ENCODE measurements at places on chromosomes 1 and 21.

DNA sequence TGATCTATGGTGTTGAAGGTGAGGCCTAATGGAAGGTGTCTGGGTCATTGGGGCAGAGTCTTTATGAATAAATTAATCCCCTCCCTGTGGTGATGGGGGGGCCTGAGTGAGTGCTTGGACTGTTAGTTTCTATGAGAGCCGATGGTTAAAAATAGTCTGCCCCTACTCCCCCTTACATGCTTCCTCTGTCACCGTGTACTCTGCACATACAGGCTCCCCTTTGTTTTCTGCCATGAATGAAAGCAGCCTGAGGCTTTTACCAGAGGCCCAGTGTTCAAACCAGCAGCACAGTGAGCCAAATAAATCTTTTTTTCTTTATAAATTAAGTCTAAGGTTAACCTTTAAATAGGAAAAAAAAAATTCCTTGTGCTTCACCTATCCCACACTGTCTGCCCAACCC lies 657.0 kb downstream of the AMY1C start:
- no peak for DNase-seq

- no peak for DNase-seq
Observed at GRCh38 chr1:59186656-59187055, 110.2 kb upstream of the FGGY start.

GRCh38 chr1:167137332-167137781 lies 43.5 kb downstream of the STYXL2 start:
- DNase-seq: no peak

- DNase-seq: no peak
Observed at GRCh38 chr1:243883551-243883950, 33.5 kb upstream of the AKT3 start.

- peak; percentile 29 for DNase-seq
Observed at GRCh38 chr1:112706505-112707220, at the start of gene RHOC. Gene RHOC, minus strand, starts transcription at chr1:112707127. Its CDS starts 3,328 bp downstream, at chr1:112703799.

- DNase-seq: no peak
Observed at GRCh38 chr1:54549181-54549924, 1.3 kb downstream of the ACOT11 start.

GRCh38 chr1:35191429-35192055 lies 1.4 kb downstream of the SFPQ start:
- DNase-seq: no peak

GRCh38 chr1:87115317-87115890 lies 201.0 kb downstream of the HS2ST1 start:
- DNase-seq: no peak

- no peak for DNase-seq
Observed at GRCh38 chr1:85334962-85335361, 58.5 kb upstream of the BCL10 start.

- DNase-seq: no peak
Observed at GRCh38 chr1:91736715-91737615, 149.0 kb downstream of the TGFBR3 start.

GRCh38 chr1:110616587-110616986 lies 10.4 kb upstream of the KCNA2 start:
- DNase-seq: no peak

- DNase-seq: no peak
Observed at GRCh38 chr1:235525314-235525713, 21.1 kb upstream of the B3GALNT2 start.

GRCh38 chr1:55217226-55217986 lies 2.2 kb upstream of the USP24 start:
- no peak for DNase-seq

- DNase-seq: no peak
Observed at GRCh38 chr1:151942882-151943281, 33.6 kb upstream of the THEM4 start.

DNA sequence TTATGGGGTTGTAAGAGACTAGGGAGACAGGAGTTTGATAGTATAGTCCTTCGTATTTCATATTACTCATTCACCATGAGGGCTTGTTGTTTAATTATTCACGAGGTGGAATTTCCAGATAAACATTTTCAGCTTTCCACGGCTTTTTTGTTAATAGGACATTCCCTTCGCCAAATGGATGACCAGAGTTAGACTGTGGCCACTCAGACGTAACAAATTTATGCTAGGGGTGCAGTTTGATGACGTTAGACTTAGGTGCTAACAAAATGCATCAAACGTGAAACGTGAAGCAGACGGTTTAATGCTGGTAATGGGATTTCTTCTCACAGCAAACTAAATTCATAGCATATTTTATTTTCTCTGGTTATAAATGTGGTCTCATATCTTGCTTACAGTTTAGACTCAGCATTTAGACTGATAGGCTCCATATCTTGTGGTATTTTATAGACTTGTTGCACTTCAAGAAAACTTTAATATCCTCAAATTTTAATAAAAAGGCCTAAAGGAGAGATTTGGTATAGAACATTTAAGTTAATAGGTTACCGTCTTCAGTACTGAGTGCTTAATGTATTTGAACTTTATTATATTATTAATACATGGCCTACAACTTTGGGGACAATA lies 2.3 kb downstream of the DHX9 start:
- no peak for DNase-seq

DNA sequence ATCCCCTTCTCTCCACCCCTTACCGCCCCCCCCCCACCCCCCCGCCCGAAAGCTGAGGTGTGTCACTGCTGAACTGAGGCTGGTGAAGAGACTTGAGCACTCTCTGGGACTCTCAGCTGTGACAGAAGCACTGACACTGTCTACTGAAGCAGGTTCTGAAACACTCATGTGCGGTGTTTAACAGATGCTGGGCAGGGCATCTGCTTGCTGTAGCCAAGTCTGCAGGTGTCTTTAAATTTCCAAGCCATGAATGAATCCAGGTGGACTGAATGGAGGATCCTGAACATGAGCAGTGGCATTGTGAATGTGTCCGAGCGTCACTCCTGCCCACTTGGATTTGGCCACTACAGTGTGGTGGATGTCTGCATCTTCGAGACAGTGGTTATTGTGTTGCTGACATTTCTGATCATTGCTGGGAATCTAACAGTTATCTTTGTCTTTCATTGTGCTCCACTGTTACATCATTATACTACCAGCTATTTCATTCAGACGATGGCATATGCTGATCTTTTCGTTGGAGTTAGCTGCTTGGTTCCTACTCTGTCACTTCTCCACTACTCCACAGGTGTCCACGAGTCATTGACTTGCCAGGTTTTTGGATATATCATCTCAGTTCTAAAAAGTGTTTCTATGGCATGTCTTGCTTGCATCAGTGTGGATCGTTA lies at the start of gene GPR52:
GPR52 (plus strand) TSS at position 99 of the 665 bp plus-strand sequence; CDS start at position 247, 148 bp downstream.
- DNase-seq: no peak

DNA sequence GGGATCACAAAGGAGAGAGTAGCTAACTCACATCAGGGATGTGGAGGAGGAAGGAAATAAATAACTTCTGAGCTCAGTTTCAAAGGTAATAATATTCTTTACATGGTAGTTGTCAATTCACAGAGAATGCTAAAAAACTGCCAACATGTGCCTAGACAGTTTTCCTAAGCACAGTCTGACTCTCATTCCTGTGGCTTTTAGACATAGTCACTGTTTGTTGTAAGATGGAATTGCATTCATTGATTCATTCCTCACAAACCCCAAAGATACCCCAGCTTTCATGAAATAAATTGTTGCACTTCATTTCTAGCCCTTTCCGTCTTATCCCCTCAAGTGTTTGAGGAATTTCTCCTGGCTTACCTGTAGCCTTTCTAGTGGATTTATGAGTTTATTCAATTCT lies 263.9 kb downstream of the NTNG1 start:
- DNase-seq: no peak

DNA sequence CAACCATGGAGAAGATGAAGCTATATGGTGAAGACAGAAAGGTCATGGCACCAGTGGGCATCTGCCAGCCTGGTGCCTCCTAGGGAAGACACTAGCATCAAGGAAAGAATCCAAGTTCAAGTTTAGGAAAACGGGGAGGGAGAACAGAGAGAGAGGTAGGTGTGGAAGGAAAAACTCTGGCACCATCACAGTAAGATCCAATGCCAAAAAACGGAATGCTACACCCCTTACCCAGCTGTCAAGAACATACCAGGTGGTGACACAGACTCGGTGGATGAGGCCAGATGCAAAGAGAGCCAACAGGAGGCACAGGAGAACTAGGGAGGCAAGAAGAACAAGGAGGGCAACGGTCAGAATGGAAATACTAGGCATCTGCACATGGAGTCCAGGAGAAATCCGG lies 3.6 kb downstream of the KRTCAP2 start:
- DNase-seq: no peak

- no peak for DNase-seq
Observed at GRCh38 chr1:167582064-167582463, 28.5 kb upstream of the CREG1 start.

DNA sequence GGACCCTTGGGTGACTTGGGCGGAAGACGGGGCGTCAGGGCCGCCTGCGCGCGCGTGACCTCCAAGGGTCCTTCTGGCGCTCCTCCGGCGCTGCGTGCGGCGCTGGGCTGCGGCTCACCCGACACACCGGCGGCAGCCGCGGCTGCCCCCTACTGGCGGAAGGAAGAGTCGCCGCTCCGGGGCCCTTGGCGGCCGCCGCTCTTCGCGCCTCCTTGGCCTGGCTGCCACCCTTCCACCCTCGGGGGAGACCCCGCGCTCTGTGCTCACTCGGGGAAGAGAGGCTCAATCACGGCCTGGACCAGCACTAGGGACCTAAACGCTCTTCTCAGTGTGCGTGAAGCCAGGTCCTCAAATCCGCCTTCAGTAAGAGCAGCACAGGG lies 89.7 kb downstream of the DMRTA2 start:
- peak; percentile 60 for DNase-seq

- DNase-seq: no peak
Observed at GRCh38 chr21:30391492-30392025, 4.3 kb upstream of the KRTAP13-1 start.

GRCh38 chr1:238777551-238777950 lies 608.8 kb upstream of the CHRM3 start:
- no peak for DNase-seq

DNA sequence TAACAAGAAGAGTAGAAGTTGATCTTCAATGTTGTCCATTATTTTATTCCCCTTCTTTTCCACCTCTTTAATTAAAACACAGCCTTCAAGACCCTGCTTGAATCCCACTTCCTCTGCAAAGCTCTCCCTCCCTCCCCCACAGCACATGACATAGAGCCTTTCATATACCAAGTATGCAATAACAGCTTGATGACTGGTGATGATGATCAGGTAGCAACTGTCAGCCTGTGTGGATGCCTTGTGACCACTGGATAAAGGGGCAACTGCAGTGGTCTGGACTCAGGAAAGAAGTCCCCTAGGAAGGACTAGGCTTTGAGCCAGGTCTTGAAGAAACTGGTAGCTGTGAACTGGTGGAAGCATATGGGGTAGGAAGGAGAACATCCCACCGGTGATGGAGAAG lies 53.8 kb upstream of the PRDX6 start:
- DNase-seq: no peak

- no peak for DNase-seq
Observed at GRCh38 chr1:234633246-234634003, 23.4 kb upstream of the IRF2BP2 start.

DNA sequence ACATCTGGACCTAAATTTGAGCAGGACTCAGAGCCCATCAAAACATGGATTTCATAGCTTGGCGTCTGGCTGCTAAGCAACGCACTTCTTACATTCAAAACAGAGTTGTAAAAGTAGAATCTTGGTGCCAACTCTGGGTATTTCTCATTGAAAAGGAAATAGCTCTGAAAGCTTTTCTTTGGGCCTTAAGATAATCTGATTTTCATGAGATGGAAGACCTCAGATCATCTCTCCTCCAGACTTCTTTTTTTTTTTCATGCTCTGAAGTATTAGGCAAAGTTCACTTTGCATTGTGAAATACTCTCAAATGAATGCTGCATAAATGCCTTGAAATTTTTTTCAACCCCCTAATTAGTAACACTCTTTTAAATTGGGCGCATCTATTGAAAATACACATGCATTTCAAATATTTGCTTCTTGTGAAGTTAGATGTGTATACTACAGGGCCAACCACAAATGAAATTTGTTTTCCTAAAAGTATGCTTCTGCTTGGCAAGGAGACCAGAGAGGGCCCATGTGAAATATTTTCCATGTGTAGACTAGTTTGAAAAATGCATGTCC lies 4.2 kb downstream of the ADAMTS5 start:
- no peak for DNase-seq

- no peak for DNase-seq
Observed at GRCh38 chr1:205792961-205793673, 17.8 kb upstream of the RAB29 start.
